ENCODE measurements at places on chromosomes 3 and 15.
A peak's percentile ranks its signal among the peaks of the same experiment; 100 is the strongest.

- no peak for DNase-seq
Observed at GRCh38 chr3:112084980-112085705, 1.0 kb upstream of the C3orf52 start.

GRCh38 chr3:71228156-71228866, 355.2 kb downstream of the FOXP1 start:
- no peak for DNase-seq

- DNase-seq: no peak
Observed at GRCh38 chr15:62644889-62645742, 397.4 kb upstream of the TPM1 start.

DNA sequence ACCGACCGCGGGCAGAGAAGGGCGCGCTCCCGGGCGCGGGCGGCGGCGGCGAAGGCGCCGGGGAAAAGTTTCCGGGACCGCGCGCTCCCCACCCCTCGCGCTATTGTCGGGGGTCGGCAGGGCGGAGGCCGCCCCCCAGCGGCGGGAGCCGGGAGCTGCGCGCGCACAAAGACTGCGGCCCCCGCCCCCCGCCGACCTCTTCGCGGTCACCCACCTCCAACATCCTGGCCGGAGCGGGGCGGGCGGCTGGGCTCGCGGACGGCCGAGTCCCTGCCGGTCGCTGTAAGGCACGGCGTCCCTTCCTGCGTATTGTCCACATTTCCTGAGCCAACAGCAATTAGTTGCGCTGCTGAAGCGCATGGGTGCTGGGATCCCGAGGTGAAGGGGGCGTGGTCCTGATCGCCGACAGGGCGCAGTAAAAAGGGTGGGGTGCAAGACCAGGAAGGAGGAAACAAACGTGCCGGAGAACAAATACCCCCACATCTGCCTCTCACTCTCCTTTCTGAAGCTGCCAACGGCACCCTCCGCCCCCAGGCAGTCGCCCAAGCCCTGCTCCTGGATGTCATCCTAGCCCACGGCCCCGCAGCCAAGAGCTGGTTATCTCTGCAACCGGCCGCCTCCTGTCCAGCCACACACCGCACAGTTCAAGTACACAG, at the start of gene TMEM44:
TMEM44 (minus strand) TSS at position 71 of the 656 bp plus-strand sequence. CDS start 204 bp downstream, outside the sequence.
- peak; percentile 95 for DNase-seq
